ENCODE measurements at places on chromosomes 6 and 20.

GRCh38 chr20:38864662-38865061 is 59.2 kb downstream of the PPP1R16B start:
- DNase-seq = no peak

DNA sequence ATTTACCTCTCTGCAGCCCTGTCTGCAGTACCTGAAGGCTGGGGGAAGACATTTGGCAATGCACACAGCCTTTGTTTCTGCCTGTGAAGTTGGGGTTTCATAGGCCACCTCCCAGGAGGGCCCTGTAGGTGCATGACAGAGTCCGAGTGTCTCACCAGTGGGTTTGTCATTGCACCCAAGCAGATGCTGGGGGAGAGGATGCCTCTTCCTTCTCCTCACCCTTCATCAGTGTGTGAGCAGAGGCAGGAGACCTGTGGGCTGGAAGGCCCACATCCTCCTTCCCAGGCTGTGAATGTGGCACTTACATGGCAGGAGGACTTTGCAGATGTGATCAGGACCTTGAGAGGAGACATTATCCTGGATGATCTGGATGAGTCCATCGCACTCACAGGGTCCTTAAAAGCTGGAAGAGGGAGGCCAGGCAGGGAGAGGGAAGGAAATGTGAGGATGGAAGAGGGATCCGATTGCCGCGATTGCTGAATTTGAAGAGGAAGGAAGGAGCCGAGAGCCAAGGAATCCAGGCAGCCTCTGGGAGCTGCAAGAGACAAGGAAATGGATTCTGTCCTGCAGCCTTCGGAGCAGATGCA is 30.4 kb downstream of the SYNJ2 start:
- peak; percentile 59 for DNase-seq

DNA sequence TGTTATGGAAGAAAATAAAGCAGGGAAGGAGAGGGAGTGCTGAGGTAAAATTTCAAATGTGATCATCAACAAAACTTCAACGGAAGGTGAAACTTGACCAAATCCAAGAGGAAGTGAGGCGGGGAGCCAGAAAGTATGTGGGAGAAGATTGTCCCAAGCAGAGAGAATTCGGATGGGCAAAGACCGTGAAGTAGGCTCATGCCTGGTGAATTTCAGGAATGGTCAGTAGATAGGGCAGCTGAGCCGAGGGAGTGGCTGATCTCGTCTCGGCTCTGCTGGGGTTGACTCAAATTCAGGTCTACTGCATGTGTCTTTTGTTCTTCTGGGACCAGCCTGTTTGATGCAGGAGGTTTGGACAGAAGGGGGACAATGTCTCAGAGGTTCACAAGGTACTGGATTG is 7.0 kb upstream of the CSNK2A1 start:
- no peak for DNase-seq

GRCh38 chr6:2542858-2543218 is 207.9 kb downstream of the MYLK4 start:
- DNase-seq = no peak

DNA sequence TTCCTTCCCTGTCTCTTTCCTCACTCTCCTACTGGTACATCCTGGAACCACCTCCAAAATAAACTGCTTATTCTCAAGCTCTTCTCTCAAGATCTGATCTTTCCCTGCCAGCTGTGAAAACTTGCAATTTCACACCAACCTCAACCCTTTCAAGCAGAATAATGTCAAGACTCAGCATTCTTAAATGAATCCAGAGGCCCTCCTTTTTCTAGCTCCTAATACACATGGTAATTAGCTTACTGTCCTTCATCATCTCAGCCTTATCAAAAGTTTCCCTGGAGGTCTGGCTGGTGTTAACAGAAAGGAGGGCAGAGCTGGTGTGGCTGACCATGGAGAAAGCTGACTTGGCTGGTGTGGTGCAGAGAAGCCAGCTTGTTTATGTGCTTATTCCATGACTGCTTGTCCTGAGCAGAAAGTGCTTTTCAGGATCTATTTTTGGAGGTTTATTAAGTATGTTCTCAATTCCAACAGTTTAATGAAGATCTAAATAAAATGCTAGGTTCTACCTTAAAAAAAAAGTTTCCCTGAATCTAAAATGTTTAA is 50.5 kb downstream of the CFAP61 start:
- no peak for DNase-seq

DNA sequence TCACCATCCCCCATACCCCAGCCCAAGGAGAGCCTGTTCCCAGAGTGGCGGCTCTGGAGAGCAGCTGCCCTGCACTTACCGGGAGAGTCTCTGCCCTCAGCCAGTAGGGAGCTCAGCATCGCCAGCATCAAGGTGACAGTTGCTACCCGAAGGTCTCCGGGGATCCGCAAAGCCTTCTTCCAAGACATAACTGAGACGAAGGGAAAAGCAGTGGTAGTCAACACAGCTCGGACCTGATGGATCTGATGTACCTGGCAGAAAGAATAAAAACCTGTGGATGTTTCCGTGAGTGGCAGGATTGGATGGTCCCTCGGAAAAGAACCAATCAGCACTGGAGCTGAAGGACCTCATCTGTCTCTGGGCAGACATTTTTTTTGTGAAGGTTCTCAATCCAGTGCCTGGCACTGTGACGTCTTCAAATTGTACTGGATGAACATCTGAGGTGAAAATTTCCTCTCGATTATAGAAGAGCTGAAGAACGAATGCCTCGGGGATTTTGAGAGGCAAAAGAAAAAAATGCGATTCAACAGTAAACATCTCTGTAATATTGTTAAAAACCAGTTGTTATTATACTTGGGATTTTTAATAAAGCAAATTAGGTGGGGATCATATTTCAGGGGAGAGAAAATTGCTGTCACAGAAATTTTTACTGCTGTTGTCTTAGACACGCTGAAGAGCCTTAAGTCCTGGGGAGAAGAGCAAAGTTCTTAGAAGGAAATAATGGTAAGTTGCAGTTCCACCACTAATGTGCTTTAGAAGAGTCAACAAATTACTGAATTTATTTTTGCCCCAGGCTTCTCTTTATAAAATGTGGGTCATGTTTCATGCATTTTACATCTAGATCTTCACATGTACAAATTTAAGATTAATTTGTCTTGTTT is at the start of gene HLA-DQB1:
HLA-DQB1 (minus strand) TSS at position 238 of the 881 bp plus-strand sequence; CDS start at position 188, 50 bp downstream.
- DNase-seq = peak; percentile 60

DNA sequence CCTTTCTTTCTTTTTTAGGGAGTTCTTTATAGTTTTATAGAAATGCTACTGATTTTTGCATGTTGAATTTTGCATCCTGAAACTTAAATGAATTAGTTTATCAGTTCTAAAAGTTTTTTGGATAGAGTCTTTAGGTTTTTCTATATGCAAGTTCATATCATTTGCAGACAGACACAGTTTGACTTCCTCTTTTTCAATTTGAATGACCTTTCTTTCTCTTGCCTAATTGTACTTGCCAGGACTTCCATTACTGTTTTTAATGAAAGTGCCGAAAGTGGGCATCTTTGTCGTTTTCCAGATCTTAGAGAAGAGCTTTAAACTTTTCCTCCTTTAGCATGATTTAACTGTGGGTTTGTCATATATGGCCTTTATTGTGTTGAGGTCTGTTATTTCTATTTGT is 21.1 kb upstream of the EDN1 start:
- no peak for DNase-seq

- peak; percentile 40 for DNase-seq
Measured at GRCh38 chr6:41505122-41506049, 40.8 kb upstream of the FOXP4 start.

GRCh38 chr6:11543919-11544518 is 6.5 kb downstream of the TMEM170B start:
- no peak for DNase-seq

- DNase-seq = no peak
Measured at GRCh38 chr6:16095180-16095579, 33.7 kb upstream of the MYLIP start.

DNA sequence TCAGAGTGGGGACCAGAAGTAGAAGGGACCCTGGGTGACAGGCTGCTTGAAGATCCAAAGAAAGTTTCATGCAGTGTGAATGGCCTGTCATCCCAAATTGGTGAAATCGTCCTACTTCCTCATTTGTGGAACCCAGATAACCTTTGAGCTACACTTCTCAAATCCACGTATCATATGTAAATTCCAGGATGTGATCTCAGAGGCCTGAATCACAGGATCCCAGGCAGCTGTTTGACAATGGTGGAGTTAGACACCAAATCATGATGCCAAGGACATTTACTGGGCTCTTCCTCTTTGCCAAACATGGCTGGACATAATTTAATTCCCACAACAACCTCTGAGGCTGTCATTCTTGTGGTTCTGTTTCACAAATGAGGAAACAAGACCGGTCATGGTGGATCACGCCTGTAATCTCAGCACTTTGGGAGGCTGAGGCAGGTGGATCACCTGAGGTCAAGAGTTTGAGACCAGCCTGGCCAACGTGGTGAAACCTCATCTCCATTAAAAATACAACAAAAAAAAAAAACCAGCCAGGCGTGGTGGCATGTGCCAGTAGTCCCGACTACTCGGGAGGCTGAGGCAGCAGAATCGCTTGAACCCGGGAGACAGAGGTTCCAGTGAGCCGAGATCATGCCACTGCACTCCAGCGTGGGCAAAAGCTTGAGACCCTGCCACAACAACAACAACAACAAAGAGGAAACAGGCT is 39.9 kb upstream of the TTPAL start:
- DNase-seq = no peak

Data from globus pallidus (tissue), 1 donor.